SJCRH30 (cell line): ENCODE measurements at places on chromosomes 7 and 10. TPM values are rescaled to one million over a fixed set of nuclear protein-coding genes. Genes with fewer than 3 reads are reported as not detected.

- H3K27me3 ChIP-seq, result no peaks in the 10 kb centered on the region
- peak; percentile 73 for DNase-seq
- H3K36me3 ChIP-seq, result 0 out of 2 replicates have a peak, but pooled peaks cover 4% of the 10 kb centered on the region
- peaks cover 15% of the 10 kb centered on the region for H3K4me1 ChIP-seq
- peak overlapping the region; percentile 66 for H3K4me3 ChIP-seq
Observed at GRCh38 chr7:37915438-37915837, 1.2 kb downstream of the SFRP4 start.

CNNM2 gene
- total RNA-seq, result 4.5 and 4.9 TPM in 2 replicates

SLC39A12 gene
- not detected in 2 replicates for total RNA-seq

PDE6C gene
- total RNA-seq, result not detected in 2 replicates

- DNase-seq, result no peak
- no peaks in the 10 kb centered on the region for H3K27me3 ChIP-seq
- no peak overlapping the region for H3K4me3 ChIP-seq
- peaks cover 79% of the 10 kb centered on the region for H3K36me3 ChIP-seq
Observed at GRCh38 chr10:26743091-26743490, 45.6 kb downstream of the PDSS1 start.

DNA sequence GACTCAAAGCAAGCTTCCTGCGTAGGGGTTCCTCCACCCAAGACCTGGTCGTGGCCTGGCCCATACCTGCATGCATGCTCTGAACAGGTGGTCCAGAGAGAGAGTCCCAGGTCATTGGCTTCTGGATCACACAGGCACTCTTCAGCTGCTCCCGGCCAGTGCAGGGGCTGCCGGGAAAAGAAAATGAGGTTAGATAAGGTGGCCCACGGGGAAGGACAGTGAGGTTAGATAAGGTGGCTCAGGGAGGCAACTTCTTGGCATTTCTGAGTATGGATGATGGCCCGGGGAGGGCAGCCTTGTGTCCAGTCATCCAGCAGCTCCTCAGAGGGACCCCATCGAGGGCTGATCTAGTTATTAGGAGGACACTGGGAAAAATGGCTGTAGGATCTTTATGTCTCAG, 87.4 kb downstream of the FRMPD2 start:
- no peak overlapping the region for H3K27ac ChIP-seq
- no peak for DNase-seq
- H3K4me1 ChIP-seq, result no peaks in the 10 kb centered on the region
- H3K27me3 ChIP-seq, result no peaks in the 10 kb centered on the region
- H3K4me3 ChIP-seq, result no peak overlapping the region

- H3K27ac ChIP-seq, result peak overlapping the region; percentile 78
- H3K36me3 ChIP-seq, result no peaks in the 10 kb centered on the region
- peak overlapping the region; percentile 89 for H3K4me3 ChIP-seq
- no peaks in the 10 kb centered on the region for H3K4me1 ChIP-seq
- no peaks in the 10 kb centered on the region for H3K27me3 ChIP-seq
- no peak for DNase-seq
Observed at GRCh38 chr7:7639847-7640220, 718 bp upstream of the UMAD1 start.

- DNase-seq, result no peak
- no peaks in the 10 kb centered on the region for H3K36me3 ChIP-seq
- H3K4me3 ChIP-seq, result no peak overlapping the region
- no peaks in the 10 kb centered on the region for H3K27me3 ChIP-seq
- no peaks in the 10 kb centered on the region for H3K4me1 ChIP-seq
Observed at GRCh38 chr10:99329554-99330346, 594 bp downstream of the CNNM1 start.

CUL2 gene
- 46.7 and 51.4 TPM in 2 replicates for total RNA-seq

GRCh38 chr10:63554657-63555056, 33.5 kb downstream of the REEP3 start:
- no peaks in the 10 kb centered on the region for H3K27me3 ChIP-seq
- no peaks in the 10 kb centered on the region for H3K36me3 ChIP-seq
- no peak overlapping the region for H3K4me3 ChIP-seq
- no peak overlapping the region for H3K27ac ChIP-seq

AKR1D1 gene
- not detected in 2 replicates for total RNA-seq
